Caki2 (cell line): ENCODE measurements at places on chromosomes 1 and 21. TPM values are rescaled to one million over a fixed set of nuclear protein-coding genes. Genes with fewer than 3 reads are reported as not detected.
A peak's percentile ranks its signal among the peaks of the same experiment; 100 is the strongest.

- no peak for DNase-seq
Observed at GRCh38 chr1:116760487-116760886, 6.3 kb downstream of the CD2 start.

GRCh38 chr1:223631473-223631872 is 34.0 kb downstream of the CAPN8 start:
- DNase-seq: no peak

- no peak for DNase-seq
Observed at GRCh38 chr1:218255090-218255489, 30.0 kb upstream of the RRP15 start.

ARHGEF11 gene
- total RNA-seq: 23.8 and 28.4 TPM in 2 replicates

DNA sequence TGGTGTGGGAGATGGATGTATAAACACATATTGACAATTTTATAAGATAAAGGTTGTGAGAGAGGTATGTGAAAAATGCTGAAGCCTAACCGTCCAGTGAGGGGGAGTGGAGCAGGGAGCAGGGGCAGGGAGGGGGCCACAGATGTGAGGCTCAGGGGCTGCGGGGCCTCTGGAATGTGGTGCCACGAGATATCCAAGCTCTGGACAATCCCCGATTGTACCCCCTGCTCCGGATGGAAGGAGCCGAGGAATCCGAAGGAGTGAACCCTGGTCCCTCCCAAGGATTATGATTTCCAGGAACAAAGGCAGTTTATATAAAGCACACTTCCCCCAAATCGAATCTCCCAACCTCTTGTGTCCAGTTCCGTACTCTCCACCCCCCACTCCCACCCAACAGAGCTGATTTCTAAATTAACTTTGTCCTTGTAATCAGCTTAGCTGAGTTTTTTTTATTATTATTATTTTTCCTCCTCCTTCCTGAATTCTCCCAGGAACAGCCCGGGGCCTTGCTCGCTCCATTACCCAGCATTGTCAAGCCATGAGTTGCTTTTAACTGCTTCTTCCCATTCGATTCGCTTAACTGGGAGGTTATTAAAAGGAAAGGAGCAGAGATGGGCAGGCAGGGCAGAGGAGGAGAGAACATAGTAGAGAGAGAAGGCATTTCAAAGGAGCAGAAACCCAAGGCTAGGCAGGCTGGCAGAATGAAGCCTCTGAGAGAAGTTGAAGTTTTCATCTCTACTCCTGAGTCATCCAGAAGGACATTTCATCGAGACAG is 9.4 kb downstream of the KIRREL1 start:
- peak; percentile 94 for DNase-seq

BARHL2 gene
- not detected in 2 replicates for total RNA-seq

HOOK1 gene
- 5.0 and 5.5 TPM in 2 replicates for total RNA-seq

RHOU gene
- 0.23 and 0.81 TPM in 2 replicates for total RNA-seq
